ENCODE measurements at places on chromosomes 5 and 9. TPM values are rescaled to one million over a fixed set of nuclear protein-coding genes. Genes with fewer than 3 reads are reported as not detected.

Gene PCDHGB7
- polyA plus RNA-seq: not detected

DNA sequence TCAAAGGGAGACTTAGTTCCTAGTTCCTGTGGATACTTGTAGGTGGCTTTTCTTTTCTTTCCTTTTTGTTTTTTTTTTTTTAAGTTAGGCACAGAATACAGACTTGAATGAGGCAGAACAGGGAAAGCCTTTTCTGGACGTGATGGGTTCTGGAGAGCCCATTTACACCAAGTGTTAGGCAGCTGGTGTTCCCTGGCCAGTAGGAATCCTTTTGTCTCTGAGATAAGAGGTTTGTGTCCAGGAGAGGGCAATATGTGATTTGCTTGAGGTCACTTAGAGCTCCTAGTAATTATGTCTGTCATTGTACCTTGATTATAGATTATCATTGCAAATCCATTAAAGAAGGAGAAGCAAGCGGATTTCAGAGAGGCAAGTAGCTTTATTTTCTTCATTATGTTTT is 9.1 kb downstream of the MEGF10 start:
- no peak for DNase-seq
- no peak overlapping the region for H3K4me3 ChIP-seq
- peaks cover 23% of the 10 kb centered on the region for H3K27me3 ChIP-seq
- no peaks in the 10 kb centered on the region for H3K36me3 ChIP-seq
- H3K4me1 ChIP-seq: no peaks in the 10 kb centered on the region

GRCh38 chr5:11547140-11547539 is 357.1 kb downstream of the CTNND2 start:
- no peak for DNase-seq
- H3K27ac ChIP-seq: no peak overlapping the region
- H3K4me3 ChIP-seq: no peak overlapping the region
- no peaks in the 10 kb centered on the region for H3K36me3 ChIP-seq

- H3K27me3 ChIP-seq: peaks cover 1% of the 10 kb centered on the region
- no peaks in the 10 kb centered on the region for H3K36me3 ChIP-seq
- no peak for DNase-seq
- H3K4me1 ChIP-seq: no peaks in the 10 kb centered on the region
- no peak overlapping the region for H3K27ac ChIP-seq
- no peak overlapping the region for H3K4me3 ChIP-seq
Observed at GRCh38 chr5:164073081-164073480, 567.7 kb downstream of the MAT2B start.

Gene ACTBL2
- not detected for polyA plus RNA-seq

DNA sequence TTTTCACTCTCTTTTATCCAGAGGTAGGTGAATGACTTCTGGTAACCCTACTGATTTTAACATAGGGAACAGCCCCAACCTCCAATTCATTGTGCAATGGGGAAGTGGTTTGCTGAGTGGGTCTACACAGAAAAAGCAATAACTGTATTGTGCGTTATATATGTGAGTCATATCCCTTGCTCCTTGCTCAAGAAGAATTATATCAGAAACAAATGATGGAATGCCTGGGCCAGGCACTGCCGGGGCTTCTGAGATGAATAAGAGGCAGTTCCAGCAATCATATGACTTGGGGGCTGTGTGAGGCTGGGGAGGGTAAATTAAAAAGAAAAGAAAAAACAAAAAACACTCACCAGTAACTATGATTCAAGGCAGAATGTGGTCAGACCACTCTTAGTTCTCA is 79.2 kb upstream of the ABCA1 start:
- peaks cover 4% of the 10 kb centered on the region for H3K4me1 ChIP-seq
- H3K4me3 ChIP-seq: no peak overlapping the region
- peaks cover 1% of the 10 kb centered on the region for H3K27me3 ChIP-seq
- no peak for DNase-seq
- no peak overlapping the region for H3K27ac ChIP-seq

DNA sequence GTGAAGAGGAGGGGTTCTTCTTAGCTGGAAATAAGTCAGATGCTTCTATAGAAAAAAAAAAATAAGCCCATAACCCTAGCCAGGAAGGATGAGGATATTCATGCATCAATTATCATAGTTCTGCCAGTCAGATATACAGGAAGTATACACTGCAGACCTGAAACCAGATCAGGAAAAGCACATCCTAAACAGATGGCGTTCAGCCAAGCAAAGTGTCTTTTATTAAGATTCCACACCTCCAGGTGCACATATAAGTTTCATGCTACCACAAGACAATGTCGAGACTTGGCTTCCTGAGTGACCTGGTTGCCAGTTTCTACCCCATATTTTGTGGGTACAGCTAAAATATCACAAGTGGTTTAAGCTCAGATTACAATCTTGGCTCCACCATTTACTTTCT is 108.3 kb downstream of the CETN3 start:
- H3K36me3 ChIP-seq: no peaks in the 10 kb centered on the region

GRCh38 chr9:101274971-101275768 is 109.6 kb downstream of the BAAT start:
- no peaks in the 10 kb centered on the region for H3K36me3 ChIP-seq
- H3K27me3 ChIP-seq: peaks cover 57% of the 10 kb centered on the region
- no peaks in the 10 kb centered on the region for H3K4me1 ChIP-seq
- no peak overlapping the region for H3K4me3 ChIP-seq
- no peak overlapping the region for H3K27ac ChIP-seq
- no peak for DNase-seq

GRCh38 chr9:133387680-133388079 is 11.5 kb downstream of the STKLD1 start:
- H3K4me3 ChIP-seq: no peak overlapping the region
- peaks cover 6% of the 10 kb centered on the region for H3K27me3 ChIP-seq
- no peaks in the 10 kb centered on the region for H3K36me3 ChIP-seq
- no peak overlapping the region for H3K27ac ChIP-seq

Gene PLPP1
- polyA plus RNA-seq: 23.3 TPM

- no peaks in the 10 kb centered on the region for H3K27me3 ChIP-seq
- no peaks in the 10 kb centered on the region for H3K36me3 ChIP-seq
- DNase-seq: peak; percentile 69
- H3K4me1 ChIP-seq: peaks cover 35% of the 10 kb centered on the region
- peak overlapping the region; percentile 87 for H3K4me3 ChIP-seq
Observed at GRCh38 chr5:109921735-109922380, 232.1 kb downstream of the MAN2A1 start.

DNA sequence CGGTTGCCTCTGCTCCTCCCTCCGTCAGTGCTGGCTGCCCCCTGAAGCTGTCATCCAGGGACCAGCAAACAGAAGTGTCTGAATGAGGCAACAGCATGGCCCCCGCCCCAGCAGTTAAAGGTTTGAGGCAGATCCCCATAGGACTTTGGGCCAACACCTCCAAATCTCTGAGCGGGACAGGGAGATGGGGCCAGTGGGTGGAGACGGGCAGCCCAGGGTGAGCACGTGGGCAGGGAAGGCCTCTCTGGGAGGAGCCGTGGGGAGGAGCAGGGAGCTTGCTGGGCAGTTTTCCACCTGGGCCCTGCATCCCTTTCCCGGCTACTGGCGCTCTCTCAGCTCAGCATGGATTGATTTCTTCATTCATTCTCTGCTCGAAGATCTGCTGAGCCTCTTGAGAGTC is 39.1 kb upstream of the NOTCH1 start:
- H3K36me3 ChIP-seq: no peaks in the 10 kb centered on the region
- peaks cover 23% of the 10 kb centered on the region for H3K4me1 ChIP-seq
- H3K27me3 ChIP-seq: no peaks in the 10 kb centered on the region

DNA sequence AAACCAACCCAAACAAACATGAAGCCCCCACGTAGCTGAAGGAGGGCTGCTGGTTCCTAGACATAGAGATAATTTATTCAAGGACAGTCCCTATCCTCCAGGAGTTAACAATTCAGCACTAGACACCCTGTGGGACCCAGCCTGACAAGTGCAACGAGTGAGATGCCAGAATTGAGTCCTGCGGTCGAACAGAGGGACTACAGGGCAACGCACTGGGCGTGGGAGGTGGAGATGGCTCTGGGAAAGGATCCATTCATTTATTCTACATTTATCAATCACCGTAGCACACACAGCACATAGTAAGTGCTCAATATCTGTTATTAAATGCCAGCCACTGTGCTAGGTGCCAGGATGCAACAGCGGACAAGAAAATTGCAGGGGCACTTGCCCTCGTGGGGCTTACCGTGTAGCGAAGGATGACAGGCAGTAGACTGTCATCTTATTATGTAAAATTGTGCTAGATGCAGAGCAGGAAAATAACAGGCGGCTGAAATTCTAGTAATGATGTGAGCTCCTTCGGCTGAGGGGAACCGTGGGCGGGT is 855 bp upstream of the ARHGAP26 start:
- H3K27ac ChIP-seq: peak overlapping the region; percentile 96
- H3K27me3 ChIP-seq: no peaks in the 10 kb centered on the region
- DNase-seq: no peak
- H3K36me3 ChIP-seq: no peaks in the 10 kb centered on the region
- H3K4me3 ChIP-seq: peak overlapping the region; percentile 94
- H3K4me1 ChIP-seq: peaks cover 36% of the 10 kb centered on the region

GRCh38 chr5:100519075-100519474 is 16.1 kb upstream of the FAM174A start:
- H3K4me3 ChIP-seq: no peak overlapping the region
- H3K27ac ChIP-seq: no peak overlapping the region
- peaks cover 7% of the 10 kb centered on the region for H3K36me3 ChIP-seq

GRCh38 chr5:139164020-139164419 is 34.1 kb downstream of the SIL1 start:
- H3K4me1 ChIP-seq: peaks cover 10% of the 10 kb centered on the region
- no peak overlapping the region for H3K4me3 ChIP-seq
- no peak overlapping the region for H3K27ac ChIP-seq
- no peak for DNase-seq

DNA sequence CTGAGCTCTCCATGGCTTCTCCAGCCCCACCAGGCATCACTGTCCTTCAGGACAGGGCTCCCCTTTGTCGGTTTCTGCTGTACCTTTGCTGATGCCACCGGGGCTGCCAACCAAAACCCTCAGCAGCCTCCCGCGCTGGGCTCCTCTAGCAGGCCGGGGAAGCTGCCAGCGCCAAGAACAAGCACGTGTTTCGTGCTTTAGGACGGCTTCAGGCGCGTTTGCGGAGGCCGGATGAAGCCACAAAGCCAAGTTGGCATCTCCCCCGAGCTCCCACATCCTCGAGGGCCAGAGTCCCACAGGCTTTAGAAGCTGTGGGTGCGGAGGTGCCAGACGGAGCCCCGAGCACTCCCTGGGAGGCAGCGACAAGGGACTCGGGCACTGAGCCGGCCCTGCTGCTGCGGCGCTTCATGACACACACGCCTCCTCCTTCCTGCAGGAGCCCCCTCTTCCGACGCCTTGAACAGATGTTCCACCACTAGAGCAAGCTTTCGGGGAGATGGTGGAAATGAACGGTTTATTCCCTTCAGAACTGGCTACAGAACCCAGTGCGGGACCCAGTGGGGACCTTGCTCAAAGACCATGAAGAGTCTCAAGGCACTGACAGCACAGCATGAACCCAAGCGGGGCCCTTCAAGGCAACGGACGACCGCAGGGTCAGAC is 36.7 kb downstream of the SARDH start:
- no peaks in the 10 kb centered on the region for H3K27me3 ChIP-seq
- peaks cover 23% of the 10 kb centered on the region for H3K4me1 ChIP-seq
- H3K4me3 ChIP-seq: peak overlapping the region; percentile 87
- DNase-seq: peak; percentile 67
- H3K36me3 ChIP-seq: no peaks in the 10 kb centered on the region
- H3K27ac ChIP-seq: peak overlapping the region; percentile 98

Gene GPR151
- polyA plus RNA-seq: not detected

DNA sequence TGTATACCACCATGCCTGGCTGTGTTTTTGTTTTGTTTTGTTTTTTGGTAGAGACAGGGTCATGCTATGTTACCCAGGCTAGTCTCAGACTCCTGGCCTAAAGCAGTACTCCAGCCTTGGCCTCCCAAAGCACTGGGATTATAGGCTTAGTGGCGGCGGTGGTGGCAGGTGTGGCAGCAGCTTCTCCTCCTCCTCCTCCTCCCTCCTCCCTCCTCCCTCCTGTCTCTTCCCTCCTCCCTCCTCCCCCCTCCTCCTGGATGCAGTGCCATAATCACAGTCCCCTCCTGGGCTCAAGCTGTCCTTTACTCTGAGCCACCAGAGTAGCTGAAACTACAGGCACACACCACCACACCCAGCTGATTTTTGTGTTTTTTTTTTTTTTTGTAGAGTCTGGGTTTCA is 71.2 kb downstream of the UHRF2 start:
- no peak overlapping the region for H3K27ac ChIP-seq
- H3K4me3 ChIP-seq: no peak overlapping the region
- no peaks in the 10 kb centered on the region for H3K27me3 ChIP-seq
- DNase-seq: no peak
- H3K4me1 ChIP-seq: peaks cover 3% of the 10 kb centered on the region
- no peaks in the 10 kb centered on the region for H3K36me3 ChIP-seq

Gene IL9
- not detected for polyA plus RNA-seq

Gene SLC6A3
- polyA plus RNA-seq: 0.09 TPM

DNA sequence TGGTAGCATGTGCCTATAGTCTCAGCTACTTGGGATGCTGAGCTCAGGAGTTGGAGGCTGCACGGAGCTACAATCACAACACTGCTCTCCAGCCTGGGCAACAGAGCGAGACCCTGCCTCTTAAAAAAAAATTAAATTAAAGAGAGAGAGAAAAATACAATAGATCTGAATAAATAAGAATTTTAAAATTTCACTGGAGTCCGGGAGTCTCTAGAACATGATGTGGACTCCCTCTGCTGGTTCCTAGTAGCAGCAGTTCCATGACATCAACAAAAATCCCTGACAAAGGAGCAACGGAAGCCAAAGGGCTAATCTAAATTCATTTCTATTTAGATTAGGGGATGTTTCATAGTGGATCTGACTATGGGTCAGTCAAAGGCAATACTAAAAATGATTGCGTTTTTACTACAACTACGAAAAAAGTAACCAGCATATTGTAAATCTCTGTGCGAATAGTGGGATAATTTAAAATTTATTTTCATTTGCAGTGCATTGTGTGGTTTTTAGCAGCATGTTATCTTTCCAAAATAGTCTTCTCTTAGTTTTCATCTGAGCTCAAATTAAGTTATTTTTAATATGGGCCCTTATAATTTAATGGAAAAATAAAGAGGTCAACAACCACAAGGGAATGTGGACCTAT is 6.7 kb downstream of the INIP start:
- H3K36me3 ChIP-seq: no peaks in the 10 kb centered on the region
- no peaks in the 10 kb centered on the region for H3K27me3 ChIP-seq
- H3K27ac ChIP-seq: no peak overlapping the region
- DNase-seq: no peak
- peaks cover 24% of the 10 kb centered on the region for H3K4me1 ChIP-seq
- no peak overlapping the region for H3K4me3 ChIP-seq

DNA sequence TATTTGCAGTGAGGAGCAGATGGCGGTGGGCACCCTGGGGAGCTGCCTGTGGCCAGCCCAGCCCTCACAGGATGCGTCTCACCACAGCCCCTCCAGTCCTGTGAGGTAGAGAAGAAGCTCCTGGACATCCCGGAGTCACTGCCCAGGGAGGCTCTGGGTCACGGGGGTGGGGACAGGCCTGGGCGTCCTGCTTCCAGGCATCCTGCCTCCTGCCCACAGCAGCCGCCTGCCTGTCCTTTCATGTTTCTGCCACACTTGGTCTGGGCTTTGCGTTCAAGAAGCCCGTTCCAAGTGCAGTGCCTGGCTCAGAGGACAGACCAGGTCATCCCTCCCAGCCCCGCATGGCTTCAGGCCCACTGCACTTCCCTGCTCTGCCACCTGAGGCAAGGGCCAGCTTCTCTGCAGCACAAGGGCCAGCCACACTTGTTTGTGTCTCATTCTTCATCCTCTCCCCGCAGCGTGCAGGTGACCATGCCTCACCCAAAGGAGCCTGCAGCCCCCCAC is 38.2 kb downstream of the ZDHHC11B start:
- no peak overlapping the region for H3K27ac ChIP-seq
- H3K36me3 ChIP-seq: no peaks in the 10 kb centered on the region
- no peak for DNase-seq
- H3K4me1 ChIP-seq: no peaks in the 10 kb centered on the region

Gene CATSPER3
- polyA plus RNA-seq: 0.67 TPM

- no peak for DNase-seq
- no peaks in the 10 kb centered on the region for H3K36me3 ChIP-seq
- no peak overlapping the region for H3K27ac ChIP-seq
Observed at GRCh38 chr5:175460126-175460525, 16.1 kb upstream of the DRD1 start.

Gene SMIM32
- polyA plus RNA-seq: not detected
